Mesothelial cell of epicardium (in vitro differentiated cells): ENCODE measurements at places on chromosomes 4 and X. TPM values are rescaled to one million over a fixed set of nuclear protein-coding genes. Genes with fewer than 3 reads are reported as not detected.

Gene GATA1
- total RNA-seq: not detected in 3 replicates

DNA sequence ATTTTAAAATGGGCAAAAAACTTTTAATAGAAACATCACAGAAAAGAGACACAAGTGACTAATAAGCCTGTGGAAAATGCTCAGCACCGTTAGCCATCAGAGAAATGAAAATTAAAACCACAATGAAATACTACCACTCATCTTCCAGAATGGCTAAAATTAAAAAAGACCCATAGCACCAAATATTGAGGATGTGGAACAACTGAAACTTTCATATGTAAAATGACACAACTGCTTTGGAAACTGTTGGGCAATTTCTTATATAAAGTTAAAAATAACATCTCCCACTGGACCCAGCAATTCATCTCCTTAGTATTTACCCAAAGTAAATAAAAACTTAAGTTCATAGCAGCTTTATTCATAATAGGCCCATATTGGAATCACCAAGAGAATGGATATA lies 94.2 kb downstream of the TENM3 start:
- peaks cover 20% of the 10 kb centered on the region for H3K4me1 ChIP-seq
- H3K4me3 ChIP-seq: no peak overlapping the region
- no peak overlapping the region for H3K27ac ChIP-seq
- no peak for DNase-seq

DNA sequence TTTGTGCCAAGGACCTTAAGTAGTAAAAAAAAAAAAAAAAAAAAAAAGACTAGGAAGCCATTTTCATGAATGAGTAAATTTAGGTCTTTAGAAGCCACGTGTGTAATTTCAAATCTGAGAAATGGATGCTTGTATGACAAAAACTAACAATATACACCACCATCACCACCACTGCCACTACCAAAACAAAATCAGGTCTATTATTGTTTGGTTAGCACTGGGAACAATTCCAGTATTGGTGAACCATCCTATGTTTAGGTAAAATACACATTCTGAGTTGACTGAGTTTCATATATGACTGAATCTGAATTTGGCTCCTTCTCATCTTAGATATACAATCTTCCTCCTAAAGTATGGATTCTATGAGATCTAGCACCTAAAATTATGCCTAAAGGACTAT lies 8.8 kb upstream of the TMSB4X start:
- H3K27ac ChIP-seq: no peak overlapping the region
- H3K36me3 ChIP-seq: peaks cover 1% of the 10 kb centered on the region
- peaks cover 6% of the 10 kb centered on the region for H3K4me1 ChIP-seq
- no peak for DNase-seq
- no peak overlapping the region for H3K4me3 ChIP-seq

DNA sequence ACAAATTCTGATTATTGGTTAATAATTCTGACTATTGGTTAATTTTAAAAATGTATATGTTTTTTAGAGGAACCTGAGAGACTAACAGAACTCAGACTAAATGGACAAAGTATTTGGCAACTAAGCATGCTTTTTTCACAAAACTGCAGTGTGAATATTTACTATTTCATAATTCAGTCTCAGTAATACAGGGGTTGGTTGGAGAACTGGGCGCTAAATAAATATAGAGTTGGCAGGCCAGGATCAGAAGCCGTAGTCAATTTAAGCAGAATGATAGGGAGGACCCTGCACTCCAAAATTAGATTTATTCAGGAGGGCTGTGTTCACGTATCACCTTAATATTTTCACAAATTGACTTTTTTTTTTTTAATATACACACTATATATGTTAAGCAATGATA lies 5.8 kb downstream of the TIGD2 start:
- no peaks in the 10 kb centered on the region for H3K27me3 ChIP-seq
- H3K36me3 ChIP-seq: peaks cover 14% of the 10 kb centered on the region
- H3K27ac ChIP-seq: no peak overlapping the region
- no peak for DNase-seq
- H3K4me3 ChIP-seq: no peak overlapping the region
- peaks cover 14% of the 10 kb centered on the region for H3K4me1 ChIP-seq

DNA sequence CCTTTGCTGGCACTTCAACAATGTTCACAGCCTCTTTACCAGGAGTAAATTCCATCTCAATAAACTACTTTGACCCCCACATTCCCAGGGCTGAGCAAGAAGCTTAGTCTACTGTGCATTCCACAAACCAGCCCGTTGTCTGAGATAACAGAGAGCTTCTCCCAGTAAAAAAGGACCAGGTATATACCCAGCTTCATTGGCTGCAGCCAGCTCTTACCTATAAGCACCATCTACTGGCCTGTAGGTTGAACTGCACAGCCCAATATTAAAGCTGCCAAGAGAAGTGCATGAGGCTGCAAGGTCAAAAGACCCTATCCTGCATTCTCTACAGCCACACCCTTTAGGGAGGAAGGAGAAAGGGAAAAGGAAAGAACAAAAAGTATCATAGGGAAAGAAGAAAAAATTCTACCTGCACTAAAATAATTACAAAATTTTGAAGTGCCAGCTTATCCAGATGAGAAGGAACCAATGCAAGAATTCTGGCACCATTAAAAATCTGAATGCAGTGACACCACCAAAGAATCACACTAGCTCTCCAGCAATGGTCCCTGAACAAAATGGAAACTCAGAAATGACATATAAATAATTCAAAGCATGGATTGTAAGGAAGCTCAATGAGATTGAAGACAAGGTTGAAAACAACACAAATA lies 45.7 kb upstream of the INTU start:
- H3K36me3 ChIP-seq: no peaks in the 10 kb centered on the region
- H3K27ac ChIP-seq: no peak overlapping the region
- H3K27me3 ChIP-seq: peaks cover 3% of the 10 kb centered on the region
- H3K4me1 ChIP-seq: peaks cover 4% of the 10 kb centered on the region
